ENCODE measurements at places on chromosomes 2 and 18. TPM values are rescaled to one million over a fixed set of nuclear protein-coding genes. Genes with fewer than 3 reads are reported as not detected.

DNA sequence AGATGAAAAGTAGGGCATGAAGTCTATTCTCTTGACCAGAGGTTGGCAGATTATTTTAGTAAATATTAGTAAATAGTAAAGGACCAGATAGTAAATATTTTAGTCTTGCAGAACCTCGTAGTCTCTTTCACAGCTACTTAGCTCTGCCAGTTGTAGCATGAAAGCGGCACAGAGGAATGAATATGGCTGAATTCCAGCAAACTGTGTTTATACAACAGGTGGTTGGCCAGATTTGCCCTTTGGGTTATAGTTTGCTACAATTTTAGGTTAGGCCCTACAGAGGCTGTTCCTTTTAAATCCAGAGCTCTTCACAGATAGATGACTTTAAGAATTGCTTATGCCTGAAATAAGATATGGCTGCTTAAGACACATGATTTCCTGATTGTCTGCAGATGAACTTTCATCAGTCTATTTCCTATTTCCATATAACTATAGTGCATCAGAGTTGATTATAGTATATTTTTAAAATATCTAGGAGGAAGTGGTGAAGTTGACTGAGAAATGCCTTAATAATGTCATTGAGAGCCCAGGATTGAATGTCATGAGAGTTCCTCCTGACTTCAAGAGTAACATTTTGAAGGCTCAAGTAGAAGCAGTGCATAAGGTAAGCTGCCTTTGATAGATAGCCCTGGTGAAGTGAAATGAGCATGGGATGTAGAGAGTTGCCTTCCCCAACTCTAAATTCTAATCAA lies 80.5 kb downstream of the TMEM185B start:
- DNase-seq, result no peak

- DNase-seq, result no peak
Measured at GRCh38 chr2:200211643-200212042, 94.8 kb upstream of the SPATS2L start.

DNA sequence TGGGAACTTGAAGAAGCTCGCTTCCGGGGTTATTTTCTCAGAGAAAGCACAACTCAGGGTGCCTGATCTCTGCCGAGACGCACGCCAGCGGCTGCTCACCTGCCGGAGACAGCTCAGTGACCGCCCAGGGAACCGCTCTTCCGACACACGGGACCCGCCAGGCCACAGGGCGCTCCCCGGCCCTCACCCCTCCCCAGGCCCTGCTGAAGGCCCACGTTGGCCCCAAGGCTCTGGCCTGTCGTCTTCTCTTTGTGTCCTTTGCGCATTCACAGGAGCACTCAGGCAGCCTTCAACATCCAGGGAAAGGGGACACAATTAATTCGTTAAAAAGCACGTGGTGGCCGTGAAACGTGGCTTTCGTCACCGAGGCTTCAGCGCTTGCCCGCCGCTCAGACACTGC lies 276.3 kb upstream of the SALL3 start:
- no peak for DNase-seq

DNA sequence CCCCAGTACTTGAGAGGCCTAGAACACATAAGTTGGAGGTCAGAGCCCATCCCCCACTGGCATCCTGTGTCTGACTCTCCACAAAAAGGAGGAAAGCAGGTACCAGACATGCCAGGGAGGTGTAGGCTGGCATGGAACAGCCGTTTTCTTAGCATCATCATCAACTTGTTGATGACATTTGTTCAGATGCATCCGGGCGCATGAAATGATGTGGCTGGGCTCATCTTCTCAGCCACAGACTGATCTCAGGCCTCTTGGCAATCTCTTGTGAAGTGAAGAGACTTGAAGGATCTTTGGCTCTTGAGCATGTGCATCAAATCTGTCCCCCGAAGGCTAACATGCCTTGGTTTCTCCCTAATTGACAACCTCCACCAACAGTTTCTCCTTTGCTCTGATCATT lies 243.3 kb downstream of the TSN start:
- DNase-seq, result no peak

- no peak for DNase-seq
Measured at GRCh38 chr18:80033181-80034067, 810 bp upstream of the RBFA start.

The SERPINB7 gene
- total RNA-seq, result not detected

Measured in occipital lobe (tissue), 3 donors.